ENCODE measurements at places on chromosomes 6 and 20.

- no peaks in the 10 kb centered on the region for H3K4me1 ChIP-seq
- no peaks in the 10 kb centered on the region for H3K36me3 ChIP-seq
- no peak overlapping the region for H3K27ac ChIP-seq
Observed at GRCh38 chr20:63404129-63405085, 43.3 kb upstream of the CHRNA4 start.

GRCh38 chr6:141026504-141026903 lies 1106.2 kb upstream of the GJE1 start:
- no peak overlapping the region for H3K4me3 ChIP-seq
- DNase-seq = no peak
- H3K36me3 ChIP-seq = no peaks in the 10 kb centered on the region
- H3K4me1 ChIP-seq = no peaks in the 10 kb centered on the region

DNA sequence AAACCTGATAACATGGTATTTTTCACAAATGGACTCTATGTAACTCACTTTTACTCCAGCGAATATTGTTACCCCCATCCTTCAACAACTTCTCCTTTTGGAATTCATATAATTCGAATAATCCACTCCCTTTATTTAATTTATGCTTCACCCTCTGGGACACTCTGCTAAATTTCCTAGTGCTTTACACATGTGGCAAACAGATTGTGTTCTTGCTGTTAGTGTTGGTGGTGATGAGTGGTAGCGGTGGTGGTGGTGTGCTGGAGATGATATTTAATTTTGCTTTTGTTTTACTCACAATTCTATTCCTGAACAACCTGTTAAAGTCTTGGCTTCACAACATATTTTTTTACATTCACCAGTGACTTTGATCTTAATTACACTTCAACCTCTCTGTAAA lies 32.8 kb downstream of the HTR1B start:
- no peaks in the 10 kb centered on the region for H3K4me1 ChIP-seq
- DNase-seq = no peak
- no peak overlapping the region for H3K27ac ChIP-seq
- H3K27me3 ChIP-seq = no peaks in the 10 kb centered on the region
- no peak overlapping the region for H3K4me3 ChIP-seq

GRCh38 chr6:493840-494239 lies 102.3 kb downstream of the IRF4 start:
- no peaks in the 10 kb centered on the region for H3K4me1 ChIP-seq
- H3K4me3 ChIP-seq = no peak overlapping the region
- no peaks in the 10 kb centered on the region for H3K27me3 ChIP-seq
- no peaks in the 10 kb centered on the region for H3K36me3 ChIP-seq
- DNase-seq = no peak

DNA sequence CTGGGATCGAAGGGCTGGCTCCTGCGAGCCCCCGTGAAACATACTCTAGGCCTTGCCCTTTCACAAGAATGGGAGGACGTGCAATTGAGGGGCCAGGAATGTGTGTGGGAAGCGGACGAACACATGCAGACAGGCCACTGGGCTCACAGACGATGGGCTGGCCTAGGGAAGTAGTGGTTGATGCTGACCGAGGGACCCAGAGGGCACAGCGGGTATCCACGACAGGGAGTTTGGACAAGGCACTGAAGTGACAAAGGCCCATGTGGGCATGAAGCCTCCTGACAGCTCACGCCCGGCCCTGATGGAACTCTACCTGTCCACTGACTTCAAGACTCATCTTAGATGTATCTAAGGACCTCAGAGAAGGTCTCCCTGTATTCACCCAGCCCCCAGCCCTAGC lies 52.2 kb downstream of the MYH7B start:
- H3K4me3 ChIP-seq = no peak overlapping the region
- peak overlapping the region; percentile 28 for H3K27ac ChIP-seq

GRCh38 chr20:24423390-24424313 lies 45.8 kb upstream of the SYNDIG1 start:
- H3K27ac ChIP-seq = no peak overlapping the region
- no peaks in the 10 kb centered on the region for H3K36me3 ChIP-seq
- H3K27me3 ChIP-seq = no peaks in the 10 kb centered on the region
- H3K4me1 ChIP-seq = no peaks in the 10 kb centered on the region
- H3K4me3 ChIP-seq = no peak overlapping the region

GRCh38 chr6:158009114-158009891 lies 27.6 kb downstream of the SYNJ2 start:
- no peak overlapping the region for H3K27ac ChIP-seq
- no peaks in the 10 kb centered on the region for H3K36me3 ChIP-seq
- DNase-seq = peak; percentile 47
- peaks cover 15% of the 10 kb centered on the region for H3K4me1 ChIP-seq
- H3K4me3 ChIP-seq = no peak overlapping the region

GRCh38 chr20:24986436-24987015 lies 6.0 kb downstream of the APMAP start:
- H3K4me3 ChIP-seq = no peak overlapping the region
- H3K36me3 ChIP-seq = peaks cover 19% of the 10 kb centered on the region
- DNase-seq = no peak
- peaks cover 7% of the 10 kb centered on the region for H3K4me1 ChIP-seq
- H3K27me3 ChIP-seq = no peaks in the 10 kb centered on the region

DNA sequence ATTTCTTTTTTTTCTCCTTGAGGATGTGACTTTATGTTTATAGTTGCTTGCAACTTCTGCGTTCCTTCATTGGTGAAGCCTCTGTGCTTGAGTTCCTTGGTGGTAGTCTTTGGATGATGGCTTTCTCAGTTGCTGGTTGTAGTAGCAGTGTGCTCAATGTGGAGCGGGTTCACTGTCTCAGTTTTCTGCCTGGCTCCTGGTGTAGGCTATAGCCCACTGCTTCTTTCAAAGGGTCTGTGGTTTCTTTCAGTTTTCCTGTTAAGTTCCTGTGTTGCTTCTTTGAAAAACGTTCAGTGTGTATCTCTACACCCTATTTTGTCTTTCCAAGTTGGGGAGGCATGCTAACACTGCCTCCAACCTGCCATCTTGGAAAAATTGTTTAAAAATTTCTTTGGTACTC lies 33.9 kb upstream of the ZBTB24 start:
- H3K27ac ChIP-seq = no peak overlapping the region
- H3K4me1 ChIP-seq = no peaks in the 10 kb centered on the region

GRCh38 chr20:45945678-45946148 lies 11.2 kb downstream of the PCIF1 start:
- H3K27ac ChIP-seq = peak overlapping the region; percentile 72
- no peak for DNase-seq
- no peaks in the 10 kb centered on the region for H3K27me3 ChIP-seq
- H3K4me1 ChIP-seq = no peaks in the 10 kb centered on the region
- no peak overlapping the region for H3K4me3 ChIP-seq

DNA sequence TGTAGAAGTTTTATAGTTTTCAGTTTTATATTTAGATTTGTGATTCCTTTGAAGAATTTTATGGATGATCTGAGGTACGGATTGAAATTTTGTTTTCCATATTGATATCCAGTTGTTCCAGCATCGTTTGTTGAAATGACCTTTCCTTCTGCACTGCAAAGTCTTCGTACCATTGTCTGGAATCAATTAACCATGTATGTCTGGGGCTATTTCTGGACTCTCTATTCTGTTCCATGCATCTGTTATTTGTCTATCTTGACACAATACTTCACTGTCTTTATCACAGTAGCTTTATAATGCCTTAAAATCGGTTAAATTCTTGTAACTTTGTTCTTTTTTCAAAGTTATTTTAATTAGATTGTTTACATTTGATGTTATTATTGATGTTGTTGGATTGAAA lies 154.9 kb downstream of the FARS2 start:
- no peak for DNase-seq
- H3K4me3 ChIP-seq = no peak overlapping the region
- H3K36me3 ChIP-seq = no peaks in the 10 kb centered on the region
- no peaks in the 10 kb centered on the region for H3K27me3 ChIP-seq
- no peak overlapping the region for H3K27ac ChIP-seq

DNA sequence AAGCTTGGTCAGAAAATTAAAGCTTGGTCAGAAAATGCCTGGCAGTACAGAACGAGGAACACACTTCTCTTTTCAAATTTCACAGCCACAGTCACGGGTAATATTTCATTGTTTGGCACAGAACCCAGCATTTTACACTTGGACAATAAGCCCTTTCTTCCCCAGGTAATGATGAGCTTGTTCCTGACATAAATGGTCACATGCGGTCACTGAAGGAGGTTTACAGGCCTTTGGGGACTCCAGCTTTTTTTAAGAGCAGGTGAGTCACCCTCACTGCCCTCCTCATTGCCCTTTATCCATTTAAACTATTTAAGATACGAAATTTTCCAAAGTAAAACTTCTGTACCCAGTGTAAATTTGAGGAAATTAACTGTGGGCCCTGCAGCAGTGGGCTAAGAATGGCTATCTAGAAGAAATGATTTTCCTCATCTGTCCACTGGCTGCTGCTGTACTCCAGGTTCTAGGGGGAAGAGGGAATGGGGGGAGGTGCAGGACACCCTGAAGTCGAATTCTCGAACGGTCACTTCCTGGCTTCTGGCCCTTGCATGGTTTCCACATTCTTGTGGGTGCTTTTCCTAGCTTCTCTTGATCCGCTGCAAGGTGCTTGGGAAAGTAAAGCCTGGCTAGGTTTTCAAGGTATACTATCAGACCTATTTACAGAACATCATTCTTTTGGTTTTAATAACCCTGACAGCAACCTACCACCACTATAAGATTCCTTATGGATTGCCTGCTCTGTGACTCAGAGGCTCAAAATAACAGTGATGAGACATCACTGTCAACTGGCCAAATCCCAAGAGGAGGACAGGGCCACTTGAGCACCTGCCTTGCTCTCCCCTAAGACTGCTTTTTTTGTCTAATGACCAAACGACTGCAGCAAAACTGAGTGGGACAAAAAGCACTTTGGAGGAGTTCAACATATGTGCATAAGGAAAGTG lies 75.8 kb downstream of the PREP start:
- H3K27ac ChIP-seq = peak overlapping the region; percentile 70
- H3K36me3 ChIP-seq = peaks cover 37% of the 10 kb centered on the region
- no peak overlapping the region for H3K4me3 ChIP-seq
- H3K27me3 ChIP-seq = no peaks in the 10 kb centered on the region
- peaks cover 7% of the 10 kb centered on the region for H3K4me1 ChIP-seq
- no peak for DNase-seq

GRCh38 chr6:78251931-78252330 lies 599.1 kb downstream of the MEI4 start:
- H3K4me3 ChIP-seq = no peak overlapping the region
- no peaks in the 10 kb centered on the region for H3K36me3 ChIP-seq
- no peaks in the 10 kb centered on the region for H3K27me3 ChIP-seq
- no peak overlapping the region for H3K27ac ChIP-seq

GRCh38 chr6:110432285-110432900 lies 17.0 kb upstream of the DDO start:
- no peak for DNase-seq
- H3K36me3 ChIP-seq = no peaks in the 10 kb centered on the region
- no peaks in the 10 kb centered on the region for H3K4me1 ChIP-seq

- H3K4me1 ChIP-seq = no peaks in the 10 kb centered on the region
- H3K27ac ChIP-seq = no peak overlapping the region
- no peak overlapping the region for H3K4me3 ChIP-seq
- no peaks in the 10 kb centered on the region for H3K27me3 ChIP-seq
- no peak for DNase-seq
Observed at GRCh38 chr6:29665942-29666825, 9.3 kb downstream of the MOG start.

DNA sequence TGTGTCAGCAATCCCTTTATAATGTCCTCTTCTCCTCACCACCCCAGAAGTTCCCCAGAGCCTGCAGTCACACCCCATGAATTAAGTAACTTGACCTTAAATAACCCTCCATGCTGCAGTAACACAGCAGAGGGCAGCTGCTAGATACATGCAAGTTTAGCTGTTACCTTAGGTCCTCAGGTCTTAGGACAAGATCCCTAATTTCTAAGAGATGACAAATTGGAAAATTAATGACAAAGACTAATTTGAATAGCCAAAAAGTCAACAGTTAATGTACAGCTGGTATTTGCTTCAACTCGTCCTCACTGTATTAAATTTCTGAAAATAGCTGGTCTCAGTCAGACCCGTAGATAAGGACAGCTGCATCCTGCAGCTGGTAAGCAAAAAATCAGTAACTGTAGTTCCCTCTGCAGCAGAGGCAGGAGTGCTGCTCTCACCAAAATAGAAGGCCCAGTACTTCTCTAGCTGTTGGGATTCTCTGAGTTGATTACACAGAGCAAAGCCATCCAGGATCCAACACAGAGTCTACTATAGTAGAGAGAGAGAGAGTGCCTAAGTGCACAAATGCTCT lies 62.4 kb downstream of the TNFRSF21 start:
- no peak overlapping the region for H3K27ac ChIP-seq
- H3K27me3 ChIP-seq = no peaks in the 10 kb centered on the region
- no peak for DNase-seq
- no peaks in the 10 kb centered on the region for H3K36me3 ChIP-seq
- H3K4me3 ChIP-seq = no peak overlapping the region
- H3K4me1 ChIP-seq = peaks cover 8% of the 10 kb centered on the region

DNA sequence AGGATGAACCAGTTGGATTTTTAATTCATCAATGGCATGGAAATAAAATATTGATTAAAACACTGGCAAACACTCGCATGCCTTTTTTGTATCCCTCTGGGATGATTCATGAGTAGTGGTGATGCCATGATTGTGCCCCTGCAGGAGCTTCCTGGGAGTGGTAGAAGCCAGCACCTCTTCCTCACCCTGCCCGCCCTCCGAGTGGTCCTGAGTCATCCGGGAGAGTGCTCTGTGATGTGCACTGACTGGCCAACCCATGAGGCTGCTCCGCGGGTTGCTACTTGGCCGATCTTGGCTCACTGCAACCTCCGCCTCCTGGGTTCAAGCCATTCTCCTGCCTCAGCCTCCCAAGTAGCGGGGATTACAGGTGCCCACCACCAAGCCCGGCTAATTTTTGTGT lies 27.4 kb downstream of the GJA10 start:
- no peak overlapping the region for H3K27ac ChIP-seq
- H3K4me1 ChIP-seq = no peaks in the 10 kb centered on the region
- H3K36me3 ChIP-seq = no peaks in the 10 kb centered on the region
- no peak for DNase-seq

- no peak overlapping the region for H3K4me3 ChIP-seq
- no peak overlapping the region for H3K27ac ChIP-seq
- H3K4me1 ChIP-seq = no peaks in the 10 kb centered on the region
- DNase-seq = peak; percentile 58
Observed at GRCh38 chr20:38221119-38221589, 39.4 kb downstream of the KIAA1755 start.

DNA sequence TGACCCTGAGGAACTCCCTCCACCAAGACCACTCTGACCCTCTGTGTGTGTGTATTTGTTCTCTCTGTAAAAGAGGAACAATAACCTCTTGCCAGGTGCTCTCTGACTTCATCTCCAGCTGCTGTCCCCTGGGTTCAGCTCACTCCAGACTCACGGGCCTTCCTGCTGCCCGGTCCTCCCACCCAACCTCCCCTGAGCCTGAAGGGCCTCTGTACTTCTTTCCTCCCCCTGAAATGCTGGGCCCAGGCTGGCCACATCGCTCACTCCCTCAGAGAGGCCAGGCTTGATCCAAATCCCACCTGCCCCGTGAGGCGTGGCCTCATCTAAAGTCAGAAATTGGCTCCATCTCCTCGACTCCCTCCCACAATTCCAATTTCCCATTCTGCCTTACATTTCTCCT lies 202.4 kb downstream of the PRKN start:
- no peaks in the 10 kb centered on the region for H3K36me3 ChIP-seq
- DNase-seq = no peak
- H3K4me1 ChIP-seq = no peaks in the 10 kb centered on the region
- H3K27ac ChIP-seq = no peak overlapping the region

Measured in tibial nerve (tissue), 4 donors.